Endothelial cell (in vitro differentiated cells): ENCODE measurements at places on chromosomes 3 and 15.

DNA sequence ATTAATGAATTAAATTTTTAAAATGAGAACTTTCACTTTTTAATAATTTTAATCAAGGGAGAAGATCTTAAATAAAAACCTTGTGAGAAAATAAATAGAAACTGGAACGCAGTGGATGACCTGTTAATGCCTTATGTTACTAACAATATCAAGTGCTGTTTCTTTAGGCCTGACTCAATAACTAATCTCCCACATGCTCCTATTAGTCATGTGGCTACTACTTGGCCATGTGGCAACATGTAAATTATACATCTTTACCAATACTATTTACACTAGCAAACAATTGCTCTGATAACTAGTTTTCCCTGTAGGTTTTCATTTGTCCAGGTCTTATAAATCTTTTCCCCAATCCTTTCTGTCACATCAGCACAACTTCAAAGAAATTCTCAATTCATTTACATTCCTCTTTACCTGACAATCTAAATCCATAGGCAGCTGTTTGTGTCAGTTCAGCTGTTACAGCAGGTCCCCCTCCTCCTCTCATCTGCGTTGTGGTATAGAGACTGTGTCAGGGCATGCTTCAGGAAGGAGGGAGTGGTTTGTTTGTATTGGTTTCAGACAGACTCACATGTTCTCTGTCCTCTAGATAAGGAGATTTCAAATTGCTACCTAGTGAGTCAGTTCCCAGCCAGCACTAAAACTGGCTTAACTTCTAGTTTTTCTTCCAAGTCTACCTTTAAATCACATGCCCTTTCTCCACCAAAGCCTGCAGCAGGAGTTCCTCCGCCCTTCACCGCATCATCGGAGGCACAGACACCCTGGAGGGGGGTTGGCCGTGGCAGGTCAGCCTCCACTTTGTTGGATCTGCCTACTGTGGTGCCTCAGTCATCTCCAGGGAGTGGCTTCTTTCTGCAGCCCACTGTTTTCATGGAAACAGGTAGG, 11.3 kb upstream of the C3orf52 start:
- H3K27ac ChIP-seq: no peak overlapping the region
- peaks cover 1% of the 10 kb centered on the region for H3K27me3 ChIP-seq
- peaks cover 8% of the 10 kb centered on the region for H3K4me1 ChIP-seq

DNA sequence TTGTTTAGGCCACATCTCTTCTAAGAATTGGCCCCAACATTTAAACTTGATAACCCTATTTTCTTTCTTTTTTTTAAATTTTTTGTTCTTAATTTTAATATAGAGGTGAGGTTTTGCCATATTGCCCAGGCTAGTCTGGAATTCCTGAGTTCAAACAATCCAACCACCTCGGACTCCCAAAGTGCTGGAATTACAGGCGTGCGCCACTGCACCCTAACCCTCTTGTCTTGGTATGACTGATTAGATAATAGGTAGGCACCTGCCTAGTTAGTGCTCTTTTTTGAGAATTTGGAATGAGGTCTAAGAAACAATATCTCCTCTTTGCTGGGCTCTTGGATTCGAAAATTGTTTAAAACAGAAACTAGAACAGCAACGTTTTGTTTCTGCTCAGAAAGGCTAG, 116.4 kb upstream of the GOLGA6L6 start:
- no peaks in the 10 kb centered on the region for H3K36me3 ChIP-seq
- no peak overlapping the region for H3K4me3 ChIP-seq
- no peaks in the 10 kb centered on the region for H3K4me1 ChIP-seq
- H3K27me3 ChIP-seq: no peaks in the 10 kb centered on the region
- no peak overlapping the region for H3K27ac ChIP-seq

GRCh38 chr3:46852839-46853355, 10.3 kb downstream of the MYL3 start:
- H3K36me3 ChIP-seq: no peaks in the 10 kb centered on the region
- H3K4me3 ChIP-seq: no peak overlapping the region
- no peak for DNase-seq
- H3K4me1 ChIP-seq: peaks cover 5% of the 10 kb centered on the region
- H3K27ac ChIP-seq: no peak overlapping the region

- H3K27me3 ChIP-seq: no peaks in the 10 kb centered on the region
- no peaks in the 10 kb centered on the region for H3K36me3 ChIP-seq
These were observed 22.5 kb upstream of the THBS1 start for GRCh38 chr15:39558421-39558820.

GRCh38 chr3:127711896-127712295, 39.1 kb downstream of the ABTB1 start:
- H3K27me3 ChIP-seq: peaks cover 9% of the 10 kb centered on the region
- H3K27ac ChIP-seq: no peak overlapping the region
- DNase-seq: no peak

DNA sequence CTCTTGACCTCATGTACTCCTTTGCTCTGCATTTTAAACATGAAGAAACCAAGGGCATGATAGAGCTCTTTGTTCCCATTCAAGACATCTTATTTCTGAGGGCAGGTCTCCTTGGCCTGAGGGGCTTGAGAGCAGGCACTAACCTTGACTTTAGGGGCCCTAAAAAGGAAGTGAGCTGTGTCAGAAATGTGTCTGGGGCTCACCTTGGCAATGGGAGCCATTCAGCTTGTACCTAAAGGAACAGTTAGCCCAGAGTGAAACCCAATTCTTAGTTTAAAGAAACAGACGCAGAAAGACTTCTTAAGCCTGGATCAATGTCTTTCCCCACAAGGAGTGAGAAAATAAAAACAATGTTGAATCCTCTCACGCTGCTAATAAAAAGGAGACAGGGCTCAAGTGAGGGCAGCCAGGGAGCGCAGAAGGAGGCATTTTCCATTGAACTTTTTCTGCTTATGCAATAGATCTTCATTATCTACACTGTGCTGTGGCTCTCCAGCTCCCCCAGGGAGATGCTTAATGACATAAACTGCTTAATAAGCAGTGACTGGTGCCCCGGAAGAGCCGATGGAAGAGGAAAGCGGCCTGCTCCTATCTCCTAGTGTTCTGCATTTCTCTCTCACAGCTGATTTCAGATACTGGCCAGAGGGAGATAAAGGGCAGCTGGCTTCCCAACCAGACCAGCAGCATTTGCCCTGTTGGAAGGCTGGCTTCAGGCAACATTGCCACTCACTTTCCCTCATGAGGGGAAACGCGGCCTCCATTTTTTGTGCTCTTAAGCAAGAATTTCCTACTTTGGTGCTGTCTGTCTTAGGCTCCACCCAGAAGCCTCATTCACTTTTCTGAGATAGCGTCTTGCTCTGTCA, 152.0 kb downstream of the OPA1 start:
- no peak overlapping the region for H3K27ac ChIP-seq
- no peak for DNase-seq
- no peaks in the 10 kb centered on the region for H3K27me3 ChIP-seq
- H3K4me1 ChIP-seq: peaks cover 6% of the 10 kb centered on the region
- no peaks in the 10 kb centered on the region for H3K36me3 ChIP-seq
